ENCODE measurements at places on chromosomes 12 and 14.

DNA sequence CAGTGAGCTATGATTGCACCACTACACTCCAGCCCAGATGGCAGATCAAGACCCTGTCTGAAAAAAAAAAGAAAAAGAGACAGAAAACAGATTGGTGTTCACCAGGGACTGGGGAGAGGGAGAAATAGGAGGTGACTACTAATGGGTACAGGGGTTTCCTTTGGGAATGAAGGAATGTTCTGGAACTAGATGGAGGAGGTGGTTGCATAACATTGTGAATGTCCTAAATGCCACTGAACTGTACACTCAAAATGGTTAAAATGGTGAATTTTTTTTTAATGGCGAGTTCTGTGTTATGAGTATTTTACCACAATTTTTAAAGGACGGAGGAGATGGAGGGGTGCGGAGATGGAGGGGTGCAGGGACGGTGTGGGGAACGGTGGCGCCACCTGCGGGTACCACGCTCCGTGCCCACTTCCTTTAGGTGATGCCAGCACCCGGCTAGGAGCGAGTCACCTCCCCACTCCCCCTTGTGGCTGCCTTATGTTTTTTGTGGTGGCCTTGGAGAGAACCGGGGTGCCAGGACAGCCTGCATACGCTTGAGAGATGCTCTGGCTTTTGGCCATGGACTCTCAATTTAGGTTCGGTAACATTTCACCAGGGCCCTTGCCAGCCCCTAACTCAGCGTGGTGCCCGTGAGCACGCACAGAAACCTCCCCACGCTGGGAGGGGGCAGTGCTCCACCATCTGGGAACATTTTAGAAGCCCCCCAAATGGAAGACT lies 16.1 kb downstream of the UBC start:
- DNase-seq: no peak

DNA sequence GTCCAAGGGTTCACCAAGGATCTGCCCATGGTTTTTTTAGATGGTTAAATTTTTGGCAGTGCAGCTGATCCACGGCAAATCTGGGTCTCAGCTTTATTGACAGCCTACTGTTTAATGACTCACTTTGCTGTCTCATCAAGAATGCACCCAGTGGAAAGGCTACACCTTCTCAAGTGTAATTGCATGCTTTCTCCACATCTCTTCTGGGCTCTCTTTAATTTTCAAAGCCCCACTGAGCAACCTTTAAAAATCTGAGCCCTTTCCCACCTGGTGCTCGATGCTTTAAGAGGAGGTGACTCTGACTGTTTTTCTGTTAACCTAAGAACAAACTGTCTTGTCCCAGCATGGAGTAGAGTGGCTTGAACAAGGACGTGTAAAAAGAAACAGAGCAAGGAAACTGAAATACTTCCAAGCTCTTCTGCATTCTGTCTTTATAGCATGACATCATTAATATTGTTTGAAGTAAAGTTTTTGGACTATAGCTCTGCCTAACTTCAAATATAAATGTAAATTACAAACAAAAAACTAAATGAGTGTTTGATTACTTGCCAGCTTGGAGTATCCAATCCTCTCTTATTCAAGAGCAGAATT lies 214.2 kb upstream of the KRR1 start:
- DNase-seq: no peak

DNA sequence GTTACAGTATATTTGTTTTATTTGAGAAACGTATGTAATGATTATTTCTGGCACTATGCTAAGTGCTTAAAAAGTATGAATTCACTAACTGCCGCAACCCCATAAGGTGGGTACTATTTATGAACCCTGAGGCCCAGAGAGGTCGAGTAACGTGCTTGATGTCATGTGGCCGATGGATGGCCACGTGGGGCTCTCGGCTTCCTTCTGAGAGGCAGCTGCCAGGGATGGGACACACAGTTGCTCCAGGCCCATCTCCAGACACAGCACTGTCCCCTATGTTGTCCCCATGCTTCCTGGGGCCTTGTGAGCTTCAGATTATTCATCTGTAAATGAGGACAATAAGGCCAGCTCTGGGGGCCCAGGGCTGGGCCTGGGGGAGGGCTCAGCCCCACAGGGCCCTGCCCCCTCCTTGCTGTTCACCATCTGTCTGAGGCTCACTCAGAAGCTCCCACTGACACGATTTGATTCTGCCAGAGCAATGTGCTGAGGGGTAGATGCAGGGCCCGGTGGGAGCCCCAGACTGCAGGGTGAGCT lies 115.0 kb downstream of the CALM1 start:
- no peak for DNase-seq

DNA sequence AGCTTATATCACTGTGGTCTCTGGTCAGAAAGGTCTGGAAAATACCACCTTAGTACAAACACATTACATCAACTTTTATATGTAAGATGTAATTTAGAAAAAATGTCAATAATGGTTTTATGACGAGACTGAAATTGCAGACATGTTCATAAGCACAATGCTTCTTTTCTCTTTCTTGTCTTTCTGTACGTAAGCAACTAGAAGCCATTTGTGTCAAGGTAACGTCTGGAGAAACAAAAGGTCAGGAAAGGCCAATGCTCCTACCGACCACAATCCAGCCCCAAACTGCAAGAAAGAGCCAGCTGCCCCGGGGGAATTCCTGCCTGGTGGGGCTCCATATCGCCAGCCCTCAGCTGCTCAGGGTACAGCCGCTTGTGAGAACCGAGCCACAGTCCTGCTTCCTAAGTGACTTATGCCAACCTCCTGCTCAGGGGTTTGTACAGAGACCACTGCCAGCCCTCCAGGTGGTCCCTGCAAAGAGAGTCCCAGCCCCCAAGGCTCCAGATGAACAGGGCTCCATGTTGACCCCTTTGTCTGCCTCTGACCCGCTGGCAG lies 6.3 kb downstream of the ZNF839 start:
- no peak for DNase-seq

GRCh38 chr14:94702629-94703028 lies 67.3 kb downstream of the GSC start:
- DNase-seq: no peak

DNA sequence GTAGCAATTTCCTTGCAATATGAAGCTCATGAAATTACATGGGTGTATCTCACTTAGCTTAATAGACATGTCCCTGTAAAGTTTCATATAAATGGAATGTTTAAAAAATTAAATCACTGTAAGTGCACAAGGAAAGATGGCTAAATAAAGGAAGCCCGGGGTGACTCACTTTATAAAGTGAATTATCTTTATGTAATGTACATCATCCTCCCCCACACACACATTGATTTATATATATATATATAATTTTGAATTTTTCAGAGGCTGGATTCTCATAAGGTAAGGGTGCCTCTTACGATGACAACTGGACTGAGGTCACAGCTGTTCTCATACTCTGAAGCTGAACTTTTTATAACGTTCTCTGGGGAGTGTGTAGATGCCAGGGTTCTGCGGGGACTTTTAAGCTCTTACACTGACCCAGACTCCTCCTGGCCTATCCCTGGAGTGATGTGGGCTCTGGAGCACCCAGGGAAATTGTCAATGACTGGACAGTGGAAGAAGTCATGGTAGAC lies 108.7 kb upstream of the HIF1A start:
- no peak for DNase-seq

DNA sequence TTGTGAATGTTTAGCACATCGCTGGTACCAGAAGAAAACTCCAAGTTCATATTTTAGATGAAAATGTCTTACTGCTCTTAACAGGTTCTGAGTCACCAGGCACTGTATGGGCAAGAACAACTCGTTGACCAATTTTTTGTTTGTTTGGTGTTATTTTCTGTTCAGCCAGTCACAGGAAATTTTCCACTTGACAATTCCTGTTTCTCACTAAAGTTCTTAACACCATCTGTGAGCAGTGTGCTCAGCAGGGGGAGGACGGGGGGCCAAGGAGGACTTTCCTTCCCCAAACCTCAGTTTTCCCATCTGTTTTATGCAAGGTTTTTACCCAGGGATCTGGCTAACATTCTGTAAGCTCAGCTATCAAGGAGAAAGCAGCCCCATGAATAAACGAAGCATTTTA lies 3.0 kb downstream of the NUAK1 start:
- no peak for DNase-seq

GRCh38 chr12:3152892-3153291 lies 75.7 kb downstream of the TSPAN9 start:
- no peak for DNase-seq

Measured in LNCaP clone FGC (cell line).